ENCODE measurements at places on chromosomes 16 and 17.

GRCh38 chr17:56292578-56292977, 139.3 kb downstream of the ANKFN1 start:
- DNase-seq = peak; percentile 55

GRCh38 chr16:26680671-26681070, 386.1 kb upstream of the C16orf82 start:
- DNase-seq = no peak

DNA sequence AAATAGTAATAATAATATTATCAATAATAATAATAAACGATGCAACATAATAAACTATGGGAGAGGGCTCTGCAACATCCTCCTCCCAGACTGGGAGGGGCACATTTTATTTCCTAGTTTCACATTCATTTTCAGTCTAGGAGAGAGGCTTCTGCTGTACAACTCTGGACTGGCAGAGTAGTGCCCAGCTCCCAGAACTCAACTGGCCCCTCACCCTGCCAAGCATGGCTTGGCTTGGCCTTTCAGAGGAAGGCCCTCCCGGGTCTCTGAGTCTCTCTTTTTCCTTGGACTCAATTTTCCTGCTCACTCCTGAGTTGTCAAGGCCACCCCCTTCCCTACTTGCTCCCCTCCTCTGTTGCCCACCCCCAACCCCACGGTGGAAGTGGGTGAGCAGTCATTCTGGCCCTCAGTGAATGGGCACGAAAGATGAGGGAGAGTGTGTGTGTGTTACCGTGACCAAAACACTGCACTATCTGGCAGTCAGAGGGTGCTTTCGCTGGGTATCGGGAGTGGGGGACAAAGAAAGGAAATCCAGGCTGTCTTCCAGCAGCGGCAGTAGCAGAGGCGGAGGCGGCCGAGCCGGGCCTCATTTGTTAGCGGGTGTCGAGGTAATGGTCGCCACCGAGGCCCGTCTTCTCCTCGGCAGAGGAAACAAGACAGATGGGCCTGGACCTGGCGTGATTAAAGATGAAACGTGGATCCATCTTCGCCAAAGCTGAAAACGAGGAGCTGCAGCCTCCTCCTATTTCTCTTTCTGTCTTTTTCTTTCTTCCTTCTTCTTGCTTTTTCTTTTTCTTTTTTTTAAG, 2.3 kb downstream of the HOXB4 start:
- no peak for DNase-seq

DNA sequence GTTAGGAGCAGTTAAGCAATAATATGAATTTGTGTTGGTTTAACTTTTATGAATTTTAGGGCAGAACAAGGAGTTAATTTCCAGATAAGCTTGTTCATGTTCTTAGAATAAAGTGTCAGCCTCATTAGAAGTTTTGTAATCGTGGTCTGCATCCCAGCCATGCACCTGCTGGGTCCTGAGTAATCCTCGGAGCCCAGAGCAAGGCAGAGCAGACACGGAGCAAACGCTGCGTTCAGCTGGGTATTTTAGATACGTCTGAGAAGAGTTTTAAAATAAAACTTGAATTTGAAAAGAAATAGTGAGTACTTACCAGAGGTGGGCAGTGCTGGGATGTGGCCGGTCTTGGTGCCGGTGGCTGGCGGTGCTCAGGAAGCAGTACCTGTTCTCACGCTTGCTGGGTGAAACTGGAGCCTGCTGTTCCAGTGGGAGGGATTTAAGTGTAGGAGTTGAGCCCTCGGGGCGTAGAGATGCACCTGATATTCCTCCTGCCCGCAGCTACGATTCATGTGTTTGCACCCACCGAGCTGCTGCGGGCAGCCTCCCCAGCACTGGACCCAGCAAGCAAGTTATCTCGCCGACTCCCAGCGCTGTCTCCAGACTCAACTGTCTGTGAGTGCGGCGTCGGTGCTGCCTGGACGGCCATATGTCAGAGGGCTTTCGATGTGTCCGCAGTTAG, at the start of gene ZNF750:
Gene ZNF750, minus strand, starts transcription at position 406 of the 676 bp plus-strand sequence. CDS start 7,568 bp downstream, outside the sequence.
- no peak for DNase-seq

GRCh38 chr17:75875940-75876189, 2.5 kb downstream of the TRIM47 start:
- no peak for DNase-seq

DNA sequence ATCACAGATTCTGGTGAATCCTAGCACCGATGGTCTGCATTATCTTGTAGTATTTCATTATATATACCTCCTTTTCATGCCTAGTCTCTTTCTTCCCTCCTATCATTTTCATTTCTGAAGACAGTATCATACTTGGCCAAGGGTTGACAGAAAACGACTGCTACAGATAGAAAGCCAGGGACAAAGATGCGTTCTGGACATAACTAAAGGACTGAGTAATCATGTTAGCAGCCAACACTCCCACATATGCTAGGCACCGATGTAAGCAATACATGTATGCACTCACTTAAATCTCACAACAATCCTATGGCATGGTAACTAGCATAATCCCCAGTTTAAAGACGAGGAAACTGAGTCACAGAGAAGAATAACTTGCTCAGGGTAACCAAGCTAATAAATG, 22.9 kb downstream of the RDM1 start:
- DNase-seq = no peak

DNA sequence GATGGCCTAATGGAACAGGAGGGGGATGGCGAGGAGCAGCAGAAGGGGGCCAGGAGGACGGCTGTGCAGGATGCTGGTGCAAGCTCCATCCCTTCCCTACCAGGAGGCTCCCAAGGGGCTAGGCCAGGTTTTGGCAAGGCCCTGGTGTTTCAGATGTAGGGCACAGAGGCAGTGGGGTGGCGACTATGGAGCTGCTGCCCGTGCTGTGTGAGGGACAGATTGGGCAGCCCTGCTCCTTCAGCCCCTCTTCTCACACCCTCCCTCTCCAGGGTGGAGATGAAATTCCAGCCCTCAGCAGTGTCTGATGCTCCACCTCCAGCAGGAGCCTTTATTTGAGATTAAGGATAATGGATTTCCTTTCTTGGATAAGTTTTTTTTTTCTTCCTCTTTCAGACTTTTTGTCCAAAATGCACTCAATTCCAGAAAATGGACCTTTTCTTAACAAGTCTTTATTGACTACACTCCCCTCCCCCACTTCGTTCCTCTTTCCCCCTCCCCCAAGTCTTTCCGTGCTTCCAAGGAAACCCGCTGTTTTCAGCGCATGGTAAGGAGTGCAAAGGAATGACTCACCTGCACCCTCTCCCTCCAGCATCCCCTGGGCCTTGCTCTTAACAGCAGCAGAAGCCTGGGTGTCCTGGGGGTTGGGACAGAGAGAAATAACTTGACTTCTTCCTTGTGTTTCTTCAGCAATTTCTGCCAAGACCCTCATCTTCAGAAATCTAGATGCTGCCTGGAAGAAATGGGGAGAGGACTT, 95.2 kb downstream of the CCDC182 start:
- DNase-seq = peak; percentile 71

GRCh38 chr17:30267625-30268024, 24.1 kb downstream of the BLMH start:
- DNase-seq = peak; percentile 43

GRCh38 chr16:78094166-78094565, 5.3 kb upstream of the WWOX start:
- no peak for DNase-seq

- DNase-seq = no peak
Observed at GRCh38 chr16:67716097-67716496, 3.0 kb downstream of the GFOD2 start.

- DNase-seq = no peak
Observed at GRCh38 chr16:87720446-87720845, 45.3 kb downstream of the KLHDC4 start.

GRCh38 chr17:38459567-38459966, 31.3 kb downstream of the ARHGAP23 start:
- no peak for DNase-seq

- no peak for DNase-seq
Observed at GRCh38 chr17:27905447-27906225, 12.5 kb upstream of the LYRM9 start.

DNA sequence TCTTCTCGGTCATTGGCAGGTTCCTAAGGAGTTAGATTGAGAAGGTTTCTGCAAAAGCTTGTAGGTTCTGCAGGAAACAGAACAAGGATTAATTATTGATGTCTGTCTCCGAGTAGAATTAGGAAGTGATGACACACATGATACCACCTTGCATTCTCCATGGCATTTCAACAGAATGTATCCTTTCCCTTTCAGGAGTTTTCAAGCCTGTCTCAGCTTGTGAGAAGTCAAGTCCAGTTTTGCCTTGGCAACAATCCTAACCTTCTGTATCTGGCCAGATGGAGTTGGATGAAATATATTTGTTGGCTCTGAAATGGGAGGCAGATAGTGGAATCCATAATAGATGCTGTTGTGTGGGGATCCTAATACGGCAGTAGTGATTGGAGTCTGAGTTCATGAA, 235.5 kb downstream of the SHISA9 start:
- no peak for DNase-seq

DNA sequence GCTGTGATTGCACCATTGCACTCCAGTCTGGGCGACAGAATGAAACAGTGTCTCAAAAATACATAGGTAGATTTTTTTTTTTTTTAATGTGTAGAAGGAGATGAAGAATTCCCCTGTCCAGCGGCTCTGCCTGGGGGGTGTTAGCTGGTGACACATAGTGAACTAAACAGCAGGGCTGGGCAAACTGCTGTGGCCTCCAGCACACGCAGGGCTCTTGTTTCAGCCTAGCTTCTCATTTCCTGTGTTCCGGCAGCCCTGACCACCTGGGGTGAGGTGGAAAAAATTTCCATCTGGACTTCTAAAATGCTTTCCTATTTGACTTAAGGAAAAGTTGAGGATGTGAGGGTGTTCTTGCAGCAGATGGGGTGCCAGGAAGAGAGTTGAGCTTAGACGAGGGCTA, 33.3 kb upstream of the RGS9 start:
- DNase-seq = peak; percentile 87
